ENCODE measurements at places on chromosomes 13 and 19. TPM values are rescaled to one million over a fixed set of nuclear protein-coding genes. Genes with fewer than 3 reads are reported as not detected.
A peak's percentile ranks its signal among the peaks of the same experiment; 100 is the strongest.

The TPRX2 gene
- not detected for total RNA-seq

The C19orf33 gene
- not detected for total RNA-seq

The C1QTNF9 gene
- total RNA-seq, result not detected

The CDC16 gene
- total RNA-seq, result 90.8 TPM

The FCGBP gene
- total RNA-seq, result 4.9 TPM

The LILRA1 gene
- not detected for total RNA-seq

The INSL3 gene
- total RNA-seq, result 6.9 TPM

The CGB8 gene
- not detected for total RNA-seq

The PSG11 gene
- total RNA-seq, result not detected

- no peaks in the 10 kb centered on the region for H3K4me1 ChIP-seq
- H3K27me3 ChIP-seq, result no peaks in the 10 kb centered on the region
- no peak overlapping the region for H3K4me3 ChIP-seq
- no peak for DNase-seq
- no peak overlapping the region for H3K27ac ChIP-seq
- H3K36me3 ChIP-seq, result no peaks in the 10 kb centered on the region
Observed at GRCh38 chr13:87459419-87459818, 211.8 kb upstream of the SLITRK5 start.

GRCh38 chr19:16579381-16579780 lies 7.2 kb upstream of the SLC35E1 start:
- no peaks in the 10 kb centered on the region for H3K27me3 ChIP-seq
- H3K27ac ChIP-seq, result peak overlapping the region; percentile 72
- DNase-seq, result no peak
- peaks cover 12% of the 10 kb centered on the region for H3K36me3 ChIP-seq
- no peak overlapping the region for H3K4me3 ChIP-seq

- no peaks in the 10 kb centered on the region for H3K36me3 ChIP-seq
- no peaks in the 10 kb centered on the region for H3K4me1 ChIP-seq
- no peak overlapping the region for H3K27ac ChIP-seq
- H3K4me3 ChIP-seq, result no peak overlapping the region
- no peak for DNase-seq
Observed at GRCh38 chr13:72523593-72523992, 203.8 kb downstream of the MZT1 start.

DNA sequence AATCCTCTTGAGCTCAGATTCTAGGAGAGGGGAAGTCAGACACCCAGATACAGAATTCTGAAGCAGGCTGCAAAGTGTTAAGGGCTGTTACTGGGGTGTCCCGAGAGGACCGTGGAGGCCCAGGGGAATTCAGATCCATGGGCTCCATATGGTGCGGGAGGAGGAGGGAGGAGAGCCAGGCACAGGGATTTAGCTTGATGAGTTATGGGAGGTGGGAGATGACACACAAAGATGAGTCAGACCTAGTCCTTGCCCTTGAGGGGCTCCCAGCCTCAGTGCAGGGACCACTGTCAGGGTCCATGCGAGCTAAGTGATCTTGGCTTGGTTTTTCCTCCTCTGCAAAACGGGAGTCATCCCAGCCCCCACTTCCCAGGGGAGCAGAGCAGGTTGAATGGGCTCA lies 14.4 kb upstream of the GIPR start:
- peaks cover 1% of the 10 kb centered on the region for H3K27me3 ChIP-seq
- H3K4me1 ChIP-seq, result no peaks in the 10 kb centered on the region
- no peak overlapping the region for H3K4me3 ChIP-seq
- no peak overlapping the region for H3K27ac ChIP-seq
- DNase-seq, result no peak

DNA sequence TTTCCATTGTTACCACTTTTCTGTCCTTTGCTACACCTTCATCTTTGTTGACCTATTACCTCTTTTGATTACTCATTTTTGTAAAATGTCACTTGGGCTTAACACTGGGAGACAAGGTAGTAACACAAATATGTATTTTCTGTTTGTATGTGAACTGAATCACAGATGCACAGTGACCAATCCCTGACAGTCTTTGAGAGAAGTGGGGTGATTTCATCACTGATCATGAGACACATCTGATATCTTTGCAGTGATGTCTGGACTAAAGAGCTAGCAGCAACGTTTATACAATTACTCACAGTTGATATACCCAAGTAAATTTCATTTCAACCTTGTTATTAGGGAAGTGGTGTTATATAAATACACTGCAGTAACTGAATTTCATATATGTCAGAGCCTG lies 1397.4 kb upstream of the SPRY2 start:
- no peaks in the 10 kb centered on the region for H3K4me1 ChIP-seq
- no peak for DNase-seq
- no peak overlapping the region for H3K27ac ChIP-seq
- H3K4me3 ChIP-seq, result no peak overlapping the region

- H3K27me3 ChIP-seq, result peaks cover 13% of the 10 kb centered on the region
- no peaks in the 10 kb centered on the region for H3K36me3 ChIP-seq
- no peak overlapping the region for H3K27ac ChIP-seq
- DNase-seq, result no peak
Observed at GRCh38 chr19:14968247-14968646, 11.4 kb downstream of the SLC1A6 start.

GRCh38 chr19:11460207-11460606 lies 20.6 kb downstream of the ELAVL3 start:
- peak; percentile 51 for DNase-seq
- H3K4me3 ChIP-seq, result no peak overlapping the region
- H3K4me1 ChIP-seq, result no peaks in the 10 kb centered on the region
- peaks cover 16% of the 10 kb centered on the region for H3K27me3 ChIP-seq
- no peak overlapping the region for H3K27ac ChIP-seq
- H3K36me3 ChIP-seq, result no peaks in the 10 kb centered on the region

GRCh38 chr13:71864986-71865873 lies 1.8 kb downstream of the DACH1 start:
- H3K36me3 ChIP-seq, result peaks cover 3% of the 10 kb centered on the region
- H3K27me3 ChIP-seq, result peaks cover 45% of the 10 kb centered on the region
- H3K27ac ChIP-seq, result peak overlapping the region; percentile 80
- DNase-seq, result peak; percentile 56
- peaks cover 19% of the 10 kb centered on the region for H3K4me1 ChIP-seq

DNA sequence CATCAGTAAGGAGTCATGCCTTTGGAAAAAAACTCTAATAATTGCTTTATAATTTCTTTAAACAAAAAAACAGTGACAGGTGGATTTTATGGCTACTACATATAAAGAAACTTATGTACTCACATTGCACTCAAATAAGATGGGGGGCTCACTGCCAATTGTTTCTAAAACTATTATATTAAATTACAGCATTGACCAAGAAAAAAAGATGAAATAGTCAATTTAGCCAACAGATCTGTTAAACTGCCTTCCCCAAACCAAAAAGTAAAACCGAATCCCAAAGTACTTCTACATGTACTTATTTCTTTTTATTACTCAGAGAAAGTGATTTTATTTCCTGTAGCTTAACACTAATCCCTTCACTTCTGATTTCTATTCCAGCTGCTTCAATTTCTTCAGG lies 716.8 kb upstream of the SLITRK5 start:
- H3K36me3 ChIP-seq, result no peaks in the 10 kb centered on the region
- DNase-seq, result no peak
- no peaks in the 10 kb centered on the region for H3K4me1 ChIP-seq
- no peak overlapping the region for H3K4me3 ChIP-seq
- H3K27me3 ChIP-seq, result no peaks in the 10 kb centered on the region
- no peak overlapping the region for H3K27ac ChIP-seq

DNA sequence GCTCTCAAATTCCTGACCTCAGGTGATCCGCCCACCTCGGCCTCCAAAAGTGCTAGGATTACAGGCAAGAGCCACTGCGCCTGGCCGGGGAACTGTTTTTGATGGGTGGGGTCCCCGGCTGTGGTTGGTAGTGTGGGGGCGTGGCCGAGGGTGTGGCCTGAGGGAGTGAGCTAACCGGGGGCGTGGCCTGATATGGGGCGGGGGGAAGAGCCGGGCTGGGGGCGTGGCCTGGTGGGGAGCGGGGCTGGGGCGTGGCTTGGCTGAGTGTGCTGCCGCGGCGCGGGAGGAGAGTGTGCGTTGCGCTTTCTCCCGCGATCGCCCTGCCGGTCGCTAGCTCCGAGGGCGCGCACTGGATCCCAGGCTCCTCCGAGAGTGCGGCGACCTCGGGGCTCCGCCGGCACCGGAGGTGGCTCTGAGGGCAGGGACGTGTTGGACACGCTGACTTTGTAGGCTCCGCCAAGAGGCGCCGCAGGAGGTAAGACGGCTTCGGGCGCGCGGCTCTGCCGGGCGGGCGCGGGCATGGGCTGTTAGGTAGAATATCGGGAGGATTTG lies at the start of gene SPATA13:
TSS of gene SPATA13 (plus strand) at position 263 of the 552 bp plus-strand sequence. CDS start 62,210 bp downstream, outside the sequence.
- no peak within 1 kb of the TSS for H3K27ac ChIP-seq
- H3K4me1 ChIP-seq, result peaks cover 12% of the 10 kb centered on the region
- peaks cover 9% of the 10 kb centered on the region for H3K27me3 ChIP-seq
- peak; percentile 97 for DNase-seq

DNA sequence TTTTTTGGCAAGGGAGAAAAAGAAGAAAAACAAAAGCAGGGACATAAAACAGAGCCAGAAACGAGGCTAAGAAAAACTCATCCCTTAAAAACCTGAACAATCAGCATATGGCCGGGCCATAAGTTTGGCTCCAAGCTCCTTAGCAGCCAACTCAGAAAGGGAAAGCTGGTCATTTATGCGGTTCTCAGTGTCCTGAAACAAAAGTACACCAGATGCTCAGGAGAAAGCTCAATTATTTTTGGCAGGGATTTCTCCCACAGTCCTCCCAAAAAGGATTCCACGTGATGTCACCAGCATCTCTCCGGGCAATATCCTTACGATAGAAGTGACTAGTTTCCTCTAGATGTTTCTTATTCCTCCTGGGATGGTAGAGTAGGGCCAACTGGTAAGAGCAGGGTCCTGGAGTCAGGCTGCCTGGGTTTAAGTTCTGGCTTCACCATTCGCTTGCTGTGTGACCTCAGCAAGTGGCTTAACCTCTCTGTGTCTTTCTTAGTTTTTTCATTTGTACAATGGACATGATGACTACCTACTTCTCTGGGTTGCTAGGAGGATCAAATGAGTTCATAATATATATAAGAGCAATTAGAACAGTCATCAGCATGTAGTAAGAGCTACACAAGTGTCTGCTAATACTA lies 34.0 kb downstream of the PIN1 start:
- no peak overlapping the region for H3K27ac ChIP-seq
- H3K27me3 ChIP-seq, result no peaks in the 10 kb centered on the region
- H3K4me1 ChIP-seq, result peaks cover 22% of the 10 kb centered on the region
- H3K36me3 ChIP-seq, result no peaks in the 10 kb centered on the region
- no peak for DNase-seq

DNA sequence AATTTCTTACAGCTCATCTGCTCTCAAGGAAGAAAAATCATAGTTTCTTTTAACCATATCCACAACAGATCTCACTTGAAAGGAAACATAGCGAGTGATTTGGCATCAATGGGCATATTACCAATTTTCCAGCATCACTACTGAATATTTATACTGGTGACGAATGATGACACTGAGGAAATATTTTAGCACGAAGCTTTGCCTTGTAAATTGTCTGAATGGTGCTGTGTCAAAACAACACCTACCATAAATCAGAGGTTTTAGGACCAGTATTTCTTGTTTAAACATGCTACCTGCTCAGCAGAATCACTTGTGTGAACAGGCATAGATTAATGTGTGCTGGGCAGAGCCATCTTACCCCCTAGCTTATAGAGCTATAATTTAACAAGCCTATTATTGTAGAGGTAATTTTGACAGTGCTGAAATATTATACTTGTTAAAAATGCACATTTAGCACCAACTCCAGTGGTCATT lies 146.8 kb downstream of the ABCC4 start:
- H3K36me3 ChIP-seq, result peaks cover 14% of the 10 kb centered on the region
- no peak overlapping the region for H3K27ac ChIP-seq
- DNase-seq, result no peak
- H3K4me3 ChIP-seq, result no peak overlapping the region
- no peaks in the 10 kb centered on the region for H3K27me3 ChIP-seq

- no peak overlapping the region for H3K27ac ChIP-seq
- H3K4me1 ChIP-seq, result peaks cover 2% of the 10 kb centered on the region
- no peak for DNase-seq
- H3K27me3 ChIP-seq, result peaks cover 12% of the 10 kb centered on the region
- H3K4me3 ChIP-seq, result no peak overlapping the region
Observed at GRCh38 chr19:494171-495080, 1.9 kb upstream of the MADCAM1 start.

GRCh38 chr13:94596575-94596971 lies 621 bp upstream of the TGDS start:
- H3K4me1 ChIP-seq, result peaks cover 38% of the 10 kb centered on the region
- no peaks in the 10 kb centered on the region for H3K27me3 ChIP-seq
- H3K36me3 ChIP-seq, result peaks cover 27% of the 10 kb centered on the region

- peaks cover 30% of the 10 kb centered on the region for H3K4me1 ChIP-seq
- no peak for DNase-seq
- no peak overlapping the region for H3K27ac ChIP-seq
- H3K4me3 ChIP-seq, result no peak overlapping the region
- H3K36me3 ChIP-seq, result no peaks in the 10 kb centered on the region
Observed at GRCh38 chr19:6528544-6529121, 2.2 kb upstream of the TNFSF9 start.

GRCh38 chr19:50416034-50416977 lies 2.4 kb upstream of the SPIB start:
- DNase-seq, result no peak
- H3K36me3 ChIP-seq, result peaks cover 28% of the 10 kb centered on the region
- peaks cover 17% of the 10 kb centered on the region for H3K27me3 ChIP-seq
- no peak overlapping the region for H3K27ac ChIP-seq
- H3K4me1 ChIP-seq, result peaks cover 12% of the 10 kb centered on the region

DNA sequence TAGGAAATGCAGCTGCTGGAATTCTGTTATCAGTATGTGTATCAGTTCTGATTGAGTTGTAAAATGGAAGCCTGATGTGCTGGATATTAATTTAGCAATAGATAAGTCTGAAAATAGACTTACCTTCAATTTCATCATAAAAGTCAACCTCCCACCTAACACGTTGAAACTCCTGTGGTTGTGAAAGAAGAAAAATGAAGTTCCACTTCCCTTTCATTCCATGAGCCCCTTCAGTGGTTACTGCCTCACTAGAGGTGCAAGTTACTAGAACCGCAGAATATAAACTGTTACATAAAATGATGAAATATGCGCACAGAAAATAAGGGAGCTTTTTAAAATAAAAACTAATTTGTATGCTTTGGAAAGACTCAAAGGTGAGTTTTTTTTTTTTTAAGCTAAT lies 249.2 kb downstream of the SHISA2 start:
- DNase-seq, result no peak
- no peak overlapping the region for H3K27ac ChIP-seq
- H3K4me1 ChIP-seq, result peaks cover 5% of the 10 kb centered on the region
- peaks cover 7% of the 10 kb centered on the region for H3K27me3 ChIP-seq
- H3K36me3 ChIP-seq, result no peaks in the 10 kb centered on the region
- no peak overlapping the region for H3K4me3 ChIP-seq
